ENCODE measurements at places on chromosomes 7 and 10. TPM values are rescaled to one million over a fixed set of nuclear protein-coding genes. Genes with fewer than 3 reads are reported as not detected.

MBL2 gene
- polyA plus RNA-seq, result not detected

PTPRN2 gene
- 8.7 TPM for polyA plus RNA-seq

ANKRD1 gene
- polyA plus RNA-seq, result 16.3 TPM

STAMBPL1 gene
- 6.9 TPM for polyA plus RNA-seq

DBF4 gene
- polyA plus RNA-seq, result not detected

CTAGE4 gene
- polyA plus RNA-seq, result 0.58 TPM

SEMA3D gene
- polyA plus RNA-seq, result 16.1 TPM

CH25H gene
- 0.73 TPM for polyA plus RNA-seq

PALD1 gene
- 14.3 TPM for polyA plus RNA-seq

LIPN gene
- polyA plus RNA-seq, result 1.2 TPM

SPDYE5 gene
- polyA plus RNA-seq, result 4.5 TPM

ITGA8 gene
- 7.8 TPM for polyA plus RNA-seq

CCAR1 gene
- polyA plus RNA-seq, result 83.8 TPM

C7orf33 gene
- 0.48 TPM for polyA plus RNA-seq

GNGT1 gene
- not detected for polyA plus RNA-seq

MSS51 gene
- polyA plus RNA-seq, result 43.2 TPM

GIMAP5 gene
- polyA plus RNA-seq, result not detected

PAPOLB gene
- polyA plus RNA-seq, result not detected

PGAM1 gene
- 90.8 TPM for polyA plus RNA-seq

SYT15B gene
- 0.23 TPM for polyA plus RNA-seq

ASB13 gene
- polyA plus RNA-seq, result 8.9 TPM

DRGX gene
- not detected for polyA plus RNA-seq

CLCN1 gene
- polyA plus RNA-seq, result 3.0 TPM

ACHE gene
- not detected for polyA plus RNA-seq

IGFBP3 gene
- polyA plus RNA-seq, result 449 TPM

HNRNPH3 gene
- 229 TPM for polyA plus RNA-seq

KIAA1217 gene
- polyA plus RNA-seq, result 46.6 TPM

BLNK gene
- 3.3 TPM for polyA plus RNA-seq

HPSE2 gene
- not detected for polyA plus RNA-seq

ODAD2 gene
- 1.4 TPM for polyA plus RNA-seq

PNLIP gene
- polyA plus RNA-seq, result not detected

APBB1IP gene
- polyA plus RNA-seq, result 2.0 TPM

HTR5A gene
- not detected for polyA plus RNA-seq

ATOH7 gene
- 0.13 TPM for polyA plus RNA-seq

CALN1 gene
- 1.6 TPM for polyA plus RNA-seq

ASB10 gene
- 1.7 TPM for polyA plus RNA-seq

CASP2 gene
- 34.9 TPM for polyA plus RNA-seq

MMRN2 gene
- 19.4 TPM for polyA plus RNA-seq

BAIAP2L1 gene
- polyA plus RNA-seq, result 9.6 TPM

ZC3HAV1L gene
- polyA plus RNA-seq, result not detected

AP4M1 gene
- polyA plus RNA-seq, result 14.7 TPM

All from muscle of arm (tissue), 14 donors.